Right ventricle myocardium inferior (tissue), 1 donor: ENCODE measurements at places on chromosomes 12 and 14.

DNA sequence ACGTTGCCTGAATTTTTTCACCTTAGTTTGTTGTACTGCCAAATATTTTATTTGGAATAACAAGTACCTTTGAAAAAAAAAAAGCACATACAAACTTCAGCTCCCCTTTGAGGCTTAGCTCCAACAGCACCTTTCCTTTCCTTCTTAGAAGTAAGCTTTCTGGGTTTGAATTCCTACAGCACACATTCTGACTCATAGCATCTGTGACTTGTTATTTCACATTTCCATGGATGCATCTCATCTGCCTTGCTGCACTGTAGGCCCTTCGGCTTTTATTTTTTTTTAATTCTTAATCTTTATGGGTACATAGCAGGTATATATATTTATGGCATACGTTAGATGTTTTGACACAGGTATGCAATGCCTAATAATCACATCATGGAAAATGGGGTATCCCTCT lies 7.2 kb downstream of the LGALS3 start:
- DNase-seq: no peak

DNA sequence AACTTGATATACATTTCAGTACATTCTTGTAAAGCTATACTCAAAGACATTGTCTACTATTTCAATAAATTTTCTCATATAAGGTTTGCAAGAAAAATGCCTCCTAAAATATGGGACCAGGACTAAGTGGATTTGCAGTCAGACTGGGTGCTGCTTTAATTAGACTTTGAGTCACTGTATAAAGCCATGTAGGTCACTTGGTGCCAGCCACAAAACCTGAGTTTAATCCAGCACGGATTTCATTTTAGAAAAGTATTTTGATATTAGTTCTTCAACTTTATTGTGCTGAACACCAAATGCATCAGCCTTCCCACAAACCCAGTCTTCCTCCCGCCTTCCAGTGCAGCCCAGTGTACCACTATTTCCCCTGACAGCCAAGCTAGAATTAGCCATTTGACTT lies 9.9 kb upstream of the NID2 start:
- no peak for DNase-seq

DNA sequence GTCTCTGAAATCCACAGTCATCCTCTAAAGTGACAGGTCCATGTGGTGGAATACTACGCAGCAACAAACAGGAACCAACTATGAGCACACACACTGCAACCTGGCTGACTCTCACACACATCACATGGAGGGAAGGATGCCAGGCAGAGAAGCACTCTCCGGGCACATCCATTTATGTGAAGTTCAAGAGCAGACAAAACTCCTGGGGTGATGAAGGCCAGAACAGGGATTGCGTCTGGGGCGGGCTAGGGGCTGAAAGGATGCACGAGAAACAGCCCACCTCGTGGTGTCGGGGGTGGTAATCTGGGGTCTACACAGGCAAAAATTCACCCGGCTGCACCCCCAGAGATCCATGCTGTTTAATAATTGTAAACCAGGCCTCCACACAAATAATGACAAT lies 100.2 kb downstream of the DICER1 start:
- DNase-seq: no peak

DNA sequence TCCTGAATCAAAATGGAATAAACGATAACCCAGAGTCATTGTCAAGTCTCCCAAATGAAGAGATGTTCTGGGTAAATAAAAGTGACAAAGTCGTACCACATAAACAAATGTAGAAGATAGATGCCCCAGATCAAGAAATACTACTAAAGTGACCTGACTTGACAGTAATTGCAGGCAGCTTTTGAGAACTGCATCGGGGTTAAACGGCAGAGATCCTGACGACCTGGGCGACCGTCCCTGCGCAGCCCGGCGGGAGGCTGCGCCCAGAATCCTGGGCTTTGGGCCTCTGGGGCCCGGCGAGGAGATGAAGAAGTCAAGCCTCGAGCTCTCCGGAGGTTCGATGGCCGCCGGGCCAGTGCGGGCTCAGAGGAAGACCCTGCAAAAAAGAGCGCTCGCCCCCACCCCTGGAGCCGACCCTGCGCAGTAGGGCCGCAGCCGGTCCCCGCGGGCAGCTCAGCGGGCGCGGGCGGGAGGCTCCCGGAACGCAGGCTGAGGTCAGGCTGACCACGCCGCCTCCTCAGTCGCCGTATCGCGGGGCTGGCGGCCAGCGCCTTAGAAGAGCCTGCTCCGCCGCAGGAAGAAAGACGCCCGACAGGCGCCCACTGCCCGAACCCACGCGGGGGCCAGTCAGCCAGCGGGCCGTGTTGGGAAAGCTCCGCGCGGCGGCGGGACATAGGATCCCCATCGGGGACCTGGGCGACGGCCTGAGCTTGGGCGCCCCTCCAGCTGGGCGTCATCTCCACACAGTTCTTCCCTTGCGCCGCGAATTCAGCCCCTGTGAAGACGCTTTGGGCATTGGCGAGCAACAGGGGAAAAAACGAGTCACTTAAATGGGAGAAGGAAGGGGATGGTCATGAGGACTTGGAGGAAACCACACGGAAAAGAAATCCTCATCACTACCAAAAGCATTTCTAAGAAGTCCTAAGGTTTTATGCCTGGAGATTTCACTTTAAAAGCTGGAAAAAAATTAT lies 16.0 kb downstream of the NKX2-1 start:
- no peak for DNase-seq

- DNase-seq: no peak
These were observed 3.5 kb upstream of the OR10P1 start for GRCh38 chr12:55633151-55633550.

DNA sequence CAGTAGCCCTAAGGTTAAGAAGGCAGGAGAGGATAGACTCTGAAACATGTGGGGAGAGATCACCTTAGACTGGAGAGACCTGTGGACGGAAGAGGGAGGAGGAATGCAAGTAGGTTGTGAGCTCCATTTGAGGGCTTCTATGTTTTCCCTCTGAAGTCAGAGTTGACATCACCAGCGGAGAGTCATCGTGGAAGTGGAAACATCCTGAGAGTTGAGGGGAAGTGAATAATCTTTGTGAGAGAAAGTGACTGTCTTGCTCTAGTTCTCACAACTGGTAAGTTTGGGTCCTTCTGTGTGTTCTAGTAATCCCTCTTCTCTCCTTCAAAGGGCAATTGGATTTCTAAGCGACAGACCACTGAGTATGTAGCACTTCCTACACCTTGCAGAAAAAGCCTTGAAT lies 103.6 kb upstream of the CCND2 start:
- no peak for DNase-seq

DNA sequence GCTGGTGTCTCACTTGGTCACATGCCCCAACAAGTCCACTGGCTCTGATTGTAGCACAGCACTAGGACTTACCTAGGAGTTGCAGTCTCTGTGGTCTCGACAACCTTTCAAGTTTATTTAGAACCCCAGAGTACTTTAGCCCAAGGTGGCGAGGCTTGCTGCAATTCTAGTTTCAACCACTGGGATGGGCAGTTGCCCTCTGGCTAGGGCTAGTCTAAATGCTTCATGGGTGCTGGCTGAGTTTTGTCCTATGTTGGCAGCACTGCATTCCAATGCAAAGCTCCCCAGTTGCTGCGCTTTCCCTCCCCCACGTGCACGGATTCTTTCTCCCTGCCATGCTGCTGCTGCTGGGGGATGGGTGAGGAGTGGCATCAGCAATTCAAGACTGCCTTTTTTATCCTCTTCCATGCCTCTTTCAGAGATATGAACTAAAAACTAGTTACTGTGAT lies 207.9 kb downstream of the SYNE2 start:
- no peak for DNase-seq

DNA sequence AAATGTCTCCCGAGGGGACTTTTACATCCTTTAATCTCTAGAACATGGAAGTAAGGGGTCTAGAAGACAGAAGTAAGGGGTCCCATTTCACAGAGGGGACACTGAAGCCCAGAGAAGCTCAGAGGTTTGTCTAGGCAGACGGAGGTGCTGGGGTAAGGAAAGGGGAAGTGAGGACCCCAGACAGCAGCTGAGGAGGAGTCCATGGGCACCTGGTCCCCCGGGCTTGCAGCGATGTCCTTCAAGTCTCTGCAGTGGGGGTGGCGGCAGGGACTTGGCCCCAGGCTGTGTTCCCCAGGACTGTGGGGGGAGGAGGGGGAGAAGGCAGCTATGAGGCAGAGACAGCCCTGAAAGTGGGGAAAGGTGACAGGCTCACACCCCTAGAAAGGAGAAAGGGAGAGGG lies 30.7 kb downstream of the DTX1 start:
- no peak for DNase-seq

DNA sequence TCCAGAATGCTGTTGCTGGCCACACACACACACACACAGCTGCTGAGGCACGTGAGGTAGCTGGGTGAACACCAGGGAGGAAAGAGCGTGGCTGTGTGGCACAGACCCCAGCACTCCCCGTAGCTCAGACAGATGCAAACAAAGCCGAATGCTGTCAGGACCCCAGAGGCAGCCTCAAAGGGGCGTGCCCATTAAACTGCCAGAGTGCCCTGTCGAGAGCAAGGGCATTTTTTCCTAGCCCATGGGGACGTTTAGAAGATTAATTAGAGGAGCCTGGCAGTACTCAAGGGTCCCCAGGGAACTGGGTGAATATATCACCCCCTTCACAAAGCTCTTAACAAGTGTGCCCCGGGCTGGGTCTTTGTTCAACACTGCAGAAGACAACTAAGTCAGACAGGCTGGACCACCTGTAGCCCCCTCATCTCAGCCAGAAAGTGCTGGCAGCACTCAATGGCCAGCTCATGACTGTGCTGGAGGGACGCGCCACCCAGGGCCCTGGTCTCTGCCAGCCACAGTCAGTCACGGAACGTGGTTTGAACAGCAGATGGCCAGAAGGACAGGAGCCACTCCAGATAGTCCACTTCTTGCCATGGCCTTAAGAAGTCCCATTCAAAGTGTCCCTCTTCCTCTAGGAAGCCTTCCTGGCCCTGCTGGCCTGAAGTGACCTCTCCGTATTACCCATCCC lies 37.5 kb downstream of the TTC7B start:
- no peak for DNase-seq

GRCh38 chr12:92604786-92605185 lies 98.0 kb upstream of the PLEKHG7 start:
- DNase-seq: no peak

- no peak for DNase-seq
These were observed 2.3 kb downstream of the FOXJ2 start for GRCh38 chr12:8034802-8035201.

DNA sequence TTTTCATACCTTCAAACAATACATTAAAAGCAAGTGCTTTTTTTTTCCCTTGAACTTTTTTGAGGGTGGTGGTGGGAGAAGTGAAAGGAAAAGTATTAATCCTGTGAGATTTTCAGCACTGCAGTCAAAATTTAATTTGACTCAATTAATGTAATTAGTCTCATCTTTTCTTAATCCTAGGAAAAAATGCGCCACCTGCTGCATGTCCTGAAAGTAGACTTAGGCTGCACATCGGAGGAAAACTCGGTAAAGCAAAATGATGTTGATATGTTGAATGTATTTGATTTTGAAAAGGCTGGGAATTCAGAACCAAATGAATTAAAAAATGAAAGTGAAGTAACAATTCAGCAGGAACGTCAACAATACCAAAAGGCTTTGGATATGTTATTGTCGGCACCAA lies 52.2 kb downstream of the SPATA7 start:
- DNase-seq: no peak

- DNase-seq: no peak
These were observed 121.0 kb downstream of the FBXL14 start for GRCh38 chr12:1473418-1473817.

DNA sequence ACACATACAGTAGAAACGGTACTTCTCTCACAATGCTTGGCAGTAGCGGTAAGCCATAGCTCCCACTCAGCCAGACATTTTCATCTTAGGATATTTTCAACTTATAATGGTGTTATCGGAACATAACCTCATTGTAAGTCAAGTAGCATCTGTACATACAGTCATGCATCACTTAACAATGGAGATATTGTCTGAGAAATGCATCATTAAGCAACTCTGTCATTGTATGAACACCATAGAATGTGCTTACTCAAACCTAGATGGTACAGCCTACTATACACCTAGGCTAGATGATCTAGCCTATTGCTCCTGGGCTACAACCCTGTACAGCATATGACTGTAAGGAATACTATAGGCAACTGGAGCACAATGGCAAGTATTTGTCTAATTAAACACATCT lies 40.8 kb downstream of the RPS6KA5 start:
- no peak for DNase-seq

GRCh38 chr12:58313091-58313855 lies 371.9 kb downstream of the ATP23 start:
- DNase-seq: no peak

GRCh38 chr14:33564774-33565630 lies 385.9 kb downstream of the EGLN3 start:
- no peak for DNase-seq

GRCh38 chr12:12387501-12387900 lies 30.6 kb downstream of the BORCS5 start:
- no peak for DNase-seq

- no peak for DNase-seq
These were observed 34.6 kb downstream of the LMNTD1 start for GRCh38 chr12:25518512-25518911.

DNA sequence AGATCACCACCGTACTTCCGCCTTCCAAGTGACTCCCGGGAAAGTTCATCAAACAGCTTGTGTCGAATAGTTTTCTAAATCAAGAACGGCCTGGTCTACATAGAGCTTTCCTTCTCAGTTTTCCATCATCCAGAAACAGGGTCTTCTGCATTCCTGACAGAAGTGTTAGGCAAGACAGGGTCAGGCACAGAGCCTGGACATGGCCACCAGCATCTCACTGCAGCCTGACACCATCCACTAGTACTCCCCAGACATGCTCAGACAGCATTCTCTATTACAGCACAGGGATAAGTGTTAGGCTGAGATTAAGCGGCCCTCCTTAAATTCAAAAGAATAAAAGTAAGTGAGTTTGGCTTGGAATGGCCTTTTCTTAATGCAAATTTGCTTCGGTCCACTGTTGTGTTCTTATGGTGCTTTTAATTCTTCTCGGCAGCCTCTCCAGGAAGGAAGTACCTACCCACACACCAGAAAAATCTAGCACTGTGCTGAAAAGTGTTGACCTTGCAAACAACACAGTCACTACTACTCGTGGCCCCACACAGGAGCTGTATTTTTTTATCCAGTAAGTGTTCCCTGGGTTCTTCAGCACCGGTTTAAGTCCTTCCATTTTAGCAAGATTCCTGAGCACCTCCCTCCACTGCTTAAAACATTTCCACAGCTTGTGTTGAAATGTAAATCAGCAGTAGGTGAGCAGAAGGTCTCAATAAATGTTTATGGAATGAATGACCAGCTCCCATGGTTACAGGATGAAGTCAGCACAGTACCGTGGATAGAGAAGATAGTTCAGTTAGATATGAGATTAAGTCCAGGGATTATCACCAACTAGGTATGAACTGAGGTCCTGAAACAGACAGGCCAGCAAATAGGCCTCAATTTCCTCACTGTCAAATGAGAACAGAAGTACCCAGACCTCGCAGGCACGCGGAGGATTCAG lies 44.1 kb downstream of the SETD3 start:
- no peak for DNase-seq
